Inflammatory macrophage treated with lipopolysaccharide for 1 hour (primary cell): ENCODE measurements at places on chromosomes 2 and 18.

GRCh38 chr2:1802046-1802445, 57.7 kb upstream of the PXDN start:
- no peak for DNase-seq

- no peak for DNase-seq
These were observed 156.4 kb upstream of the SH3BP4 start for GRCh38 chr2:234795272-234795920.

GRCh38 chr2:28972778-28973335, 8.2 kb upstream of the TOGARAM2 start:
- DNase-seq = peak; percentile 58

DNA sequence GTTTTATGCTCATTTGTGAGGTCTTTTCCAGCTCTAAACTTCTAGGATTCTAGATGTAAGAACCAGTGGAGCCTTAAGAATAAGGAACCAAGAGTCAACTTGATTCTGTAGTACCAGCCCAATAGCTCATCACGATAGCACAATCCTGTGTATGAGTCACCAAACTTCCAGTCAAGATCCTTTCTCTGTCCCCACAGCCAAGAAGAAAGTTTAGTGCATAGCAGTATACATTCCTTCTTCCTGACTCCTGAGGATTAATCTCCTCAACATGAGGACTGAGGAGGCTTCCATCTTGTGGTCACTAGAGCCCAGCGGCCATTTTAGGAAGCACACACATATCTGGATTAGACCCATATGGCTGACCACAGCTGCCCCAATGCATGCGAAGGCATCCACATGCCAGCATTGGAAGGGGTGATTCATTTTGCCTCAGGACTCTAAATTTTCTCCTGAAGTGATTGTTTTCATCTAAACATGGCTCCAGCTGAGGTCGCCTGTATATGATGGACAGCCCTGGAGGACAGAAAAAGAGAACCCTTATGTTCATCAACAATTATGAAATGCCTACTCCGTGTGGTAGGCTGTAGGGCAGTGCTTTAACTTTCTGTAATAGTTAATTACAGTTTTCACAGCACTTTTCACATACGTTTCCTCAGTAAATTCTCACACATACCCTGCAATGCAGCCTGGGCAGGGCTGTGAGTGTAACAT, 53.5 kb downstream of the RASGRP3 start:
- peak; percentile 6 for DNase-seq

GRCh38 chr18:37334631-37335408, 230.8 kb downstream of the CELF4 start:
- DNase-seq = no peak

DNA sequence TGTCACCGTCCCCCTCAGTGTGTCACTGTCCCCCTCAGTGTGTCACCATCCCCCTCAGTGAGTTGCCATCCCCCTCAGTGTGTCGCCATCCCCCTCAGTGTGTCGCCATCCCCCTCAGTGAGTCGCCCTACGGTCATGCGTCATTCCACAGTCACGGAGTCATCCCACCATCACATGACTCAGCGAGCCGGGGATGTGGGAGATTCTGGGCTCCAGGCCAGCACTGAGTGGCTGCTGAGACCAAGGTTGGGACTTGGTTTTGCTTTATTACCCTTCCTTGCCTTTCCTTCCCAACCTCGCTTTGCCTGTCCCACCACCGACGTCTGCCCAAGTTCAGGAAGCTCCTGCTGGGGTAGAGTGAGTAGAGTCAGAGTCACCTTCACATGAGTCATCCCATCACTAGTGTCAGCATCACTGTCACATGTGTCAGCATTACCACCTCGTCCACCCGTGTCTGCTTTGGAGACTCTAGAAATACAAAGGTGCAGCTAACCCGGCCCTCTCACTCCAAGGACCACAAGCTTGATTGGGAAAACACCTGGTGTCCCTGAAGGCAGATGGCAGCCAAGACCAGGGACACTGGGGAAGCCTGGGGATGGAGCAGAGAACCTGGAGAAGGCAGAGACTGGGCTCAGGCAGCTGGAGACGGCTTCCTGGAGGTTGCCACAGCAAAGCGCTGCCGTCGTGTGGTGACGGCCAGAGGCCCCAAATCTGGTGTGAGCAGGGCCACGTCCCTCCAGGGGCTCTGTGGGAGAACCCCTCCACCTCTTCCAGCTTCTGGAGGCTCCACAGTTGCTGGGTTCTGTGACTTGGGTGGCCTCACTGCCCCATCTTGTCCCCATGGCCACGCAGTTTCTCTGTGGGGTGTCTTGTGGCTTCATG, 485.2 kb upstream of the SALL3 start:
- DNase-seq = no peak
